ENCODE measurements at places on chromosomes 3 and 15.
A peak's percentile ranks its signal among the peaks of the same experiment; 100 is the strongest.

DNA sequence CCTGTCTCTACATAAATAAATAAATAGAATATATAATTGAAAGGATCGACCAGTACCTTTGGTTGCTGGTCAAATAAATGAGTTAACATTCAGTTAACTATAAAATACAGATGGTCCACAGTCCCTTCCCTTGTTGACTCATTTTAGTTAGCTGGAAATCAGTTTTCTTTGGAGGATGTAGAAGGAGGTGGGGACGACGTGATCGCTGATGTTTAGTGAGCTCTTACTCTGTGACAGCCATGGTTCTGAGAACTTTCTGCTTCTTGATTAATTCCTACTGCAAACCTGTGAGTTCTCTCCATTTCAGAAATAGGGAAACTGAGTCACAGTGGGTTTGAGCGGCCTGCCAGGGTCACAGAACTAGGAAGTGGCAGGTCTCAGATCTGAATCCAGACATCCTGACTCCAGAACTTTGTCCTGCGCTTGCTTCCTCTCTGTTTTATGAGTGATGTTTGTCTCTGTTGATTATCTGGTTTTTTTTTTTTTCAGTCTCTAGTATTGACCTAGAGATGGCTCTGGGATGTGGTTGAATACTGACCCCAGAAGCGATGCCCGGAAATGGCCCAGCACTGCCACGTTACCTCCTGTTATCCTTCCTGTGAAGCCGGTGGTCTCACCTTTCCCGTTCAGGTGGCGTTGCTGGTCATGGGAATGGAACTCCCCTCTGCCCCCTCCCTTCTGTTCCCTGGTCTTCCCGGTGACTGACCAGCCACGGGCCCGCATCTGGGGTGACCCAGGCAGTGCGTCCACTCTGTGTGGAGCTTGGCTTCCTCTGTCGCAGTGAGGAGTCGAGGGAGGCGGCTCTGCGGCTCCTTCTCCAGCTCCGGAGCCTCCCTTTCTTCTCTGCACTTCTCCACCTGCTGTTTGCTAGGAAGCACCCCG, 18.2 kb downstream of the SYNM start:
- peak; percentile 26 for DNase-seq

DNA sequence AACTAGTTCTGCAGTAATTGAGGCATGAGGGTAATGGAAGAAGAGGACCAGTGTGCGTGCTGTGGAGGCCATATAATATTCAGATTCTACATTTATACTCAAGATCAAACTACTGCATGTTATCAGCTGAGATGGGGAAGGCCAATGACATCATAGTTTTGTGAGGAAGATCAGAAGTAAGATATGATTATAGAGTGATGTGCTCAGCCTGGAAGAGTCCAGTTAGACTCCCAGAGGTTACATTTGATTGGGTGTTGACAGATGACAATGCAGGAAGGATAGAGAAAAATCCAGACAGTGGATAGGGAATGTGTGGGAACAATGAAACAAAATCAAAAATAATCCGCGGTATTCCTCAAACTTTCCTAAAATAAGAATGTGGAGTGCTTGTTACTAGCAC, 35.4 kb downstream of the GOLIM4 start:
- DNase-seq: no peak

DNA sequence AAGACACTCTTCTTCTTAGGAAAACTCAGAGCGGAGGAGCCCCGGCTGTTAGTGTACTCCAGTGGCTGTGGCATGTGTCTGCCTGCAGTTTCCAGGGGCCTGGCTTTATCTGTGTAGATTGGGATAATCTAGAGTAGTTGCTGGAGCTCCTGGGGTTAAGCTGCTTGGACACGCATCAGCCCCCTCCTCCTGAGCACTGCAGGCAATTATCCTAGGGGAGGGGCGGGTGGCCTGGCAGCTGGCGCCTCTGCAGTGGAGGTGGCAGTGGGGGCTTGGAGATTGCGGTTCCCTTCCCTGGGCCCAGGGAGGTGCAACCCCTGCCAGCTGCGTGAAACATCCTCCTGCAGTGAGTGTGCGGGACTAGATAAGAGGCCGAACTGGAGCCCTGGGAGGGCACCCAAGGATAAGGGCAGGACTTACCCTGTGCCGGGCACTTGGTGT, 68.2 kb downstream of the EFCAB12 start:
- DNase-seq: no peak

DNA sequence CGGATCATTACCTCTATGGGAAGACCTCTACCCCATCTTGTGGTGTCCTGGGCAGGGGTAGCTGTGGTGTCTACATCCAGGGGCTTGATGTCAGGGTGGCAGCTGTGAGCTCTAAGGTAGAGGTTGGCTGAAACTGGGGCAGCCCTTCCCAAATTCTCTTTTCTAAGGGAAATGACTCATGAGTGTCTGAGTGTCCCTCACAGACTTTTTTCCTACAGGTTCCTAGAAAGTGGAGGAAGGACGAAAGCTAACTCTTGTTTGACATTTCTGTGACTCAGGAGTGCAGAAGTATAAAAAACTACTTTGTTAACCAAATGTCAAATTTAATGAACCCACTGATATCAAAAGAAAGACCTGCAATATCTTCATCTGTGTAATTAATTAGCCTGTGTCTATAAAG, 481.5 kb downstream of the PDCD6IP start:
- no peak for DNase-seq

DNA sequence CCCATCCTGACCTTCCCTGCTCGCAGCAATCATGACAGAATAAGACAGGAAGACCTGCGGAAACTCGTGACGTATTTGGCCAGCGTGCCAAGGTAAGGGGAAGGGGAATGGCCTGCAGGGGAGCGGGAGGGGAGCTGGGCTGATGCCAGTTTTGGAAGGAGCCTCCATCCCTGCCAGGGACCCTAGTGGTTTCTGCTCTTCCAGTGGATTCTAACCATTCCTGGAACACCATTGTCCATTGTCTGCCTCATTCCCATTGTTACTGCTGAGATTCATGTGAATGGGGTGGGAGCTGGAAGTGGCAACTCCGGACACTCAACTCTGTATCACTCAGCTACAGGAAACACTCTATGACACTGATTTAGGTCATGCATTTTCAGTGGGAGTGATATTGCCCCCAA, 242.9 kb upstream of the ROPN1 start:
- peak; percentile 47 for DNase-seq

- no peak for DNase-seq
Observed at GRCh38 chr3:108507902-108508301, 2.5 kb downstream of the MYH15 start.

GRCh38 chr3:55774856-55775255, 287.8 kb upstream of the WNT5A start:
- DNase-seq: no peak

DNA sequence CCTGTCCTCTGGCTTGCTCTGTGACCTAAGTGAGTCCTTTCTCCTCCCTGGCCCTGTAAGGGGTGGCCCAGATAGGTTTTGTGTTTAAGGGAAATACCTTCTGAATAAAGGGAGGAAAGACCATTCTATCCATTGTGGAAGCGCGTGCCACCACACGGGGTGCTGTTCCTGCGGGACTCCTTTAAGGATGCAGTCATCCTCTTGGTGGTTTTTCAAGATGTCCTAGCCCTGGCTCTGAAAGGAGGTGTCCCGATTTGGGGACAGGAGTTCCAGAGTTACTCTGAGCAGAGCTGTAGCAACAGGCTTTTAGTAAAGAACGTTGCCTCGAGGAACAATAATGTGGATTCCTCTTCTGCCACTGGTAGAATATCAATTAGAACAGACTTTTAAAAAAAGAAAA, 9.6 kb downstream of the SLC6A6 start:
- DNase-seq: no peak

All from endothelial cell of umbilical vein (primary cell).